ENCODE measurements at places on chromosomes 4 and X.

DNA sequence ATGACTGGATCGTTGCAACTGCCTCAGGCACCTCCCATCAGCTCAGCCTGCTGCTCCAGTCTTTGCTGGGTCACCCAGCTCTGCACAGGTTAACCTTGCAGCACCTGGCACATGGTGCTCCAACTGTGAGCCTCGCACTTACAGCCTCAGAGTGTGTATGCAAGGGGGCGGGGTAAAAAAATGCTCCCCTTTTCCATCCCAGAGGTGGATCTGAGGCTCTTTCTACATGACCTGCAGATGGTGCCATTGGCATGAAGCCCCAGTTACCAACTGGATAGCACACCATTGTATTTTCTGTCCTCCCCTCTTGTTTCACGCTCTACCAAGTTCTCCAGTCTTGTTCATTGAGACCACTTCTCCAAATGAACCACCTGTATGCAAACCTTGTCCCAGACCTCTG lies 46.2 kb upstream of the TRPC3 start:
- DNase-seq = no peak

DNA sequence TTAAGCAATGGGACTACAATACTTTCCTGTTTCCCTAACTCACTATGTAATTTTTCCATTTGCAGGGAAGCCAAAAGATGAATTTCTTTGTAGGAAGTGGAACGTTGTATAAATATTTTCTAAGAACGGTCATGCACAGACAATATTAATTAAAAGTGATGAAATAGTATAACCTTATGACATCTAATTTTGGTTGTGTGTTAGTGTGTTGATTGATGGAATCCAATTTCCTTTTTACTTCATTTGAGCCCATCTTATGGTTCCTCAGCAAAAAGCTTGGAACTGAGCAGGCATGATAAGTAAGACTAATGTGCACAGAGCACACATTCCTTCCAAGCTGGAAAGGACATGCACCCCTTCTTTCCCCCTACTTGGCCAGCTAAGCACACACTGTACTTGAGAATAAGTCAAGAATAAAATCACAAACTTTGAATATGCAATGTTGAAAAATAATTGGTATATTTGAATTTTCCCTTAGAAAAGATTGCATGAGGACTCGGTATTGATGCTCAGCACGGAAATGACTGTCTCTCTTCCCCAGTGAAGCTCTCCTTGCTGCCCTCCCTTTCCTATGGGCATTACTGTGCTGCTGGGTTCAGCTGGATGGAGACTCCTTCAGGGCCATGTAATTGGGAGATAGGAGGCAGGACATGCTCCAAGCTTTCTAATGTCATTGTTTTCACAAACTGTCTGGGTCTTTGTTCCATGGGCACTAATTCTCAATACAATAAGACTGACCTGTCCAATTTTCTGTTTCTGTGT lies 19.2 kb upstream of the PDLIM3 start:
- DNase-seq = no peak

GRCh38 chr4:173852775-173853174 lies 322.7 kb upstream of the HAND2 start:
- DNase-seq = no peak

DNA sequence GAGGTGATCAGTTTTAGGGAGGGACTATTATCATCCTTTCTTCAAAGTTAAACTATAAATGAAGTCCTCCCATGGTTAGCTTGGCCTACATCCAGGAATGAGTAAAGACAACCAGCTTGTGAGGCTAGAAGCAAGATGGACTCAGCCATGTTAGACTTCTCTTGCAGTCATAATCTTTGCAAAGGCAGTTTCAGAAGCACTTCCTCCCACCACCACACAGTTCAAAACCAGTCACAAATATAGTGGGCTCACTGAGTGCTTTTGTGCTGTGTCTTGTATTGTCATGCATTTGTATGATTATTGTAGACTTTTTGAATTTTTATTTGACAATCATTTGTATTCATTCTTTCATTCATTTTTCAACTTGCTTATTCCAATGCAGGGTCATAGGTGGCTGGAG lies 204.5 kb downstream of the ZNF674 start:
- no peak for DNase-seq

- no peak for DNase-seq
Observed at GRCh38 chr4:82741188-82741587, 57.4 kb downstream of the SCD5 start.

- DNase-seq = no peak
Observed at GRCh38 chrX:31392513-31392912, 320.7 kb upstream of the FTHL17 start.

- DNase-seq = no peak
Observed at GRCh38 chr4:56630876-56631666, 50.0 kb downstream of the HOPX start.

GRCh38 chr4:128483816-128484215 lies 196.2 kb upstream of the PGRMC2 start:
- no peak for DNase-seq

DNA sequence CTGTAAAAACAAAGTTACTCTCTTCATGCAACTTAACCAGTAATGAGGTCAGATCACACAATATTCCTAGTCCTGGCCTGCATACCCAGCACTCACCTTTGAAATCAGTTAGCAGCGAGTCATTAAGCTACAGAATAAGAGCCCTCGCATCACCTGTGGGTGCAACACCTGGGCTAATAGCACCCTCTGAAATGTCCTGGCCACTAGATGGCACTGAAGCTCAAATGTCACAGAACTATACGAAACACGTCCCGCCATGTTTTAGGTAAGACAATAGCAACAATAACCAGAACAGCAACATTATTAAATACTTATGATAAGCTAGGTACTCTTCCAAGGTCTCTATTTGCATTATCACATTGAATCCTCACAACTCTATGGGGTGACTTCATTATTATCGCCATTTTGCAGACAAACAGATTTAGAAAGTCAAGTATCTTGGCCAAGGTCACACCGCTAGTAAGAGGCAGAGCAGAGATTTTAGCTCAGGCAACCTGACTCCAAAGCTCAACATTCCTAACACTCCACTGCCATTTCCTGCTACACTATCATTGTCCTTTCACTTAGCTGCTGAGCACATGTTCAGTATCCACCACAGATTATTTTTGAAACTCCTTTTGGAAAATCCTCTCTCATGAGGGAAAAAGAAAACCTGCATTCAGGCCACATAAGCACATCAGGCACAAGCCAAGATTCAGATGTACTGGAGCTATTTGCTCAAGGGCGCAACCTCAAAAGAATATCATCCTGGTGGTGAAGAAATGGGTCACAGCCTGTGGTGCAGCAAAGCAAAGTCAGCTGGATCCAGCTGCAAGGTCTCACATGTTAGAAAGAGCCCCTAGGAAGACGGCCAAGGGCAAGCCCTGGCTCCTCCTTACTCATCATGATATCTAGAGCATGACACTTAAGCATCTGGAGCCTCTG lies 59.5 kb upstream of the KDR start:
- peak; percentile 3 for DNase-seq

- DNase-seq = no peak
Observed at GRCh38 chr4:2072971-2073807, 14.1 kb downstream of the NAT8L start.

DNA sequence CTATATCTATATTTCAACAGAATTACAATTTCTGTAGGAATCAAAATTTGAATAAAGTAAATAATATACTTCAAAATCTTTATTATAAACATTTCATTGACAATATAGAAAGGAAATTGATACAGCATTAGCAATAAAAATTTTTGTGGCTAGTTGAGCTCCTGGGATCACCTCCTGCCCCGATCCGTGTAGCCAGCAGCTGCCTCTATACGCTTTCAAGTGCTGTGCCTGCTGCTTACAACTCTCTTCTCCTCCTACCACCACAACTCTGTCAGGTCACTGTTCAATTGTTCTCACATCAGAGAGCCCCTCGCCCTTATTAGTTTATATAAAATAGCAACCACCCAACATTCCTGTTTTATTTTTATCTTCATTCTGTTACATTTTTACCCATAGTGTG lies 27.6 kb downstream of the INPP4B start:
- no peak for DNase-seq

GRCh38 chrX:136662104-136662503 lies 14.1 kb downstream of the CD40LG start:
- no peak for DNase-seq

DNA sequence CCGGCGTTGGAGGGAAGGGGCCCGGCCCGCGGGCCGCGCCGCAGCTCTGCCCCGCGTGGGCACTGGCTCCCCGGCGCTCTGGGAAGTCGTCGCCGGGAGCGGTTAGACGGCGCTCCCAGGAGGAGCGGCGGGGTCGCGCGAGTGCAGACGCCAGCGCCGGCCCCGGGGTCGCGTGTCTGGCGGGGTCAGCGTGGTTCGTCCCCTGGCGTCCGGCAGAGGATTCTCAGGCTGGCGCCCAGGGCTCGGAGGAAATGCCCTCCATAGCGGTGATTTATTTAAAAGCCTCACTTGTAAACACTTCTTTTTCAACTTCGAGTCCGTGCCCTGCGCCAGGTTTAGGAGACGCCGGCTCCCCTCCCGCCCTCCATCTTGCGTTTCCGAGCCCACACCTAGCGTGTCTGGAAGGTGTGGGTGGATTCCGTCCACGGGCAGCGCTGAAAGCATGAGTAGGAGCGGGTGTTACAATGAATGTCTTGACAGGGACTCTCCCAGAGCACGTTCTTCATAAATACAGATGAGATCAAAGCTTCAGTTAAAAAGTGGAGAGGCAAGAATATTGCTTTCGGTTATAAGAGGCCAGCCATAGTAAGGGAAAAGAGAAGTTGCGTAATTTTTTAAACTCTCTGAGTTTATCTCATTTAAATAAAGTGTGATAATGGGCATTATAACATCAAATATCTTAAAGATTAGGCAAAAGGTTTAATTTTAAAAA lies 692 bp downstream of the FAM241A start:
- peak; percentile 55 for DNase-seq

GRCh38 chrX:44312421-44312820 lies 31.1 kb downstream of the EFHC2 start:
- DNase-seq = no peak

GRCh38 chr4:89308161-89308500 lies 531 bp upstream of the GPRIN3 start:
- DNase-seq = no peak

- DNase-seq = no peak
Observed at GRCh38 chr4:80307183-80307735, 28.3 kb upstream of the CFAP299 start.

DNA sequence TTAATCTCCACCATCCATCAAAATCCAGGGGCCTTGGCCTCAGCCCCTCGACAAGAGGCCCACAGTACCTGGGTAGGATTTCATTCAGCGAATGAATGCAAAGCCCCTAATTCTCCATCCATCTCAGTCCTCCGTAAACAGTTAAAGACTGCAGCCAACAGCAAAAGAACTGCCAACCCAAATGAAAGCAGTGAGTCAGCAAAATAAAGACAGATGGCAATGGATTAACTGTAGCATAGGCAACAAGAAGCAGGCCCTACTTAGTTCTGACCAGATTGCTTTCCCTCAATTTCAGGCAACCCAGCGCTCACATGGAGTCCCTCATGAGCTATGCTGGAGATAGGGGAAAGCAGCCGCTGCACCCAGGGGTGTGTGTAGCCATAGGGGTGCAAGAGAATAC lies 21.4 kb downstream of the PLAC1 start:
- DNase-seq = no peak

DNA sequence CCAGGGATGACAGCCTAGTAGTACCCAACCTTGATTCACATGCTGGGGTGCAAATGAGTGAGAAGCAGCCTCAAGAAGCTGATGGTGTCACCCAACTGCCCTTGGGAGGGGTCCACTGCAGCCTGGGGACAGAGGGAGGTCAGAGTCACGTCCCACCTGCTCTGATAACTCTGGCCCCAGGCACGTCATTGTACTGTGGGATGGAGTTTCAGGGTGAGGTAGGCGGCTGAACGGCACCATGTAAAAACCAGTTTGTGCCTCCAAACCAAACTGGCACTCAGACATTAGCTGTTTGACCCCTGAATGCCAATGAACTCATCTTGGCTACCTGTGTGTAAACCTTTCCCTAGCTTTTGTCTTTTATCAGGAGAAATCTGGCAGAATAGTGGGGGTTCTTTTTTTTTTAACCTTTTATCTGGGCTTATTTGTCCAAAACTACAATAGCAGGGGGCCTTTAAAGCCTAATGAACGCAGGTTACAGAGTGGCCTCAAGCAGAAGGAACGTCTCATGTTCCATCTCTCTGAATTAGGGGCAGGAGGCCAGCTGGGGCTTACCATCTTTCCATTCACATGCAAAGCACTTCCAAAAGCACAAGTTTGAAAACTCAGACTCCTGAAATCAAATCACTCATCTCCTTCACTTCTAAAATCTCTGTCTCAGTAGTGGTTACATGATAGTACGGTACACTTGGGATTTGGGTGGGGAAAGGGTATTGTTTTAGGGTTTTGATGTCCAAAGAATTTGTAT lies 89.4 kb downstream of the IRF2 start:
- no peak for DNase-seq

DNA sequence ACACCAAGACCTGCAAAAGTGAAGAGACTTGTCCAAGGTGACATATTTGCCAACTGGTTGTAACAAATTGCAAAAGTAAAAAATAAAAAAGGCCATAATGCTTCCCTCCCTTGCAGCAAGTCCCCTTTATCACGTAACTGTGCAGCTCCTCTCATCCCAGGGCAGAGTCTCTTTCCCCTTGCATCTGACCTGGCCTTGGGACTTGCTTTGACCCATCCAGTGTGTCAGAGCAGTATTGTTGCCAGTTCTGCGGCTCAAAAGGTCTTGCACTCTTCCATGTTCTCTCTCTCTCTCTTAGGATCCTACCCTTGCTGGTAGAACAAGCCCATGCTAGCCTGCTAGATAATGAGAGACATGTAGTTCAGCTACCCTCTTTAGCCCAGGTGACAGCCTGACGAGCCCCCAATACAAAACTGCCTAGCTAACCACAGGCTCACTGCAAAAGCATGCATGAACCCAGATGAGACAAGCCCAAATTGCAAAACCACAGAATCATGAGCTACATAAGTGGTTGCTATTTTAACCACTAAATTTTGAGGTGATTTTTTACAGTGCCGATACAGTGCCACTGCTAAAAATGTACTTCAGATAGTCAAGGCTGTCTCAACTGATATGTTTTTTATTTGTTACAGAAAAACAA lies 289.5 kb upstream of the PPARGC1A start:
- no peak for DNase-seq

- no peak for DNase-seq
Observed at GRCh38 chr4:77225022-77225421, 68.0 kb downstream of the CCNG2 start.

- no peak for DNase-seq
Observed at GRCh38 chr4:87041141-87041540, 106.3 kb downstream of the AFF1 start.

DNA sequence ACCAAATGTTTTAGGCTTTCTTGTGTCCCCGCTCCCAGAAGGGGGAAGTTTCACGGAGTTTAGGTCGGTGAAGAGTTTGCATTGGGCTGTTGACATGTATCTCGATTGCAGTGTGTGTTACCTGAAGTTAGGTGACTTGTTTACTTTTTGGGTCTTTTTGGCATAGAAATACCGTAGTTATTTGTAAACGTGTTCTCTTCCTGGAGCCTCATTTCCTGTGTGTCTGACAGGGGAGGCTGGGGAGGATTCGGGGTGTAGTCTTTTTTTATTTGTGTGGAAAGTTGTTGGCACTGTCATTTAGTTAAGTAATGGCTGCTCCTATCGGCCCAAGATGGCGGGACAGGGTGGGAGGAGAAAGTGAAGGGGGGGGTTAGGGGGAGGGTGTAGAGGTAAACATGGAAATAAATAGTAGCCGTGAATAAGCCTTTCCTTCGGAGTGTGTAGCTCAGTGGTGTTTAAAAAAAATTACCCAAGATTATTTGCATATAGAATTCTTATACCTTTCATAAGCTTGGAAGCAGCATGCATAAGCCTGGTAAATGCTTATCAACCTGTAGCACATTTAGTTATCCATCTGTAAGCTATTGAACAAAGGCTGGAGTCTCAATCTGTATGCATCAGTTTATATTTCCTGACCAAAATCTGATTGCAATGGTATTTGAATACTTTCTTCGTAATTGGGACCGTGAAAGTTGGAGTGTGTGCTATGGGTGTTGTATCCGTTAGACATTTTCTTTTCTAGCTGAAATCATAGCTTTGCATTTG lies 1.6 kb downstream of the KDM6A start:
- DNase-seq = no peak
